Hematopoietic multipotent progenitor cell treated with erythropoietin and hydrocortisone succinate and interleukin-3 and kit ligand, for 6 days (in vitro differentiated cells): ENCODE measurements at places on chromosomes 16 and 17.
A peak's percentile ranks its signal among the peaks of the same experiment; 100 is the strongest.

GRCh38 chr17:18257982-18258355 lies 569 bp downstream of the FLII start:
- DNase-seq: peak; percentile 73

GRCh38 chr16:3564889-3565141 lies 12.4 kb downstream of the NLRC3 start:
- DNase-seq: no peak

GRCh38 chr16:14399378-14400284 lies 230.4 kb downstream of the PARN start:
- DNase-seq: no peak

DNA sequence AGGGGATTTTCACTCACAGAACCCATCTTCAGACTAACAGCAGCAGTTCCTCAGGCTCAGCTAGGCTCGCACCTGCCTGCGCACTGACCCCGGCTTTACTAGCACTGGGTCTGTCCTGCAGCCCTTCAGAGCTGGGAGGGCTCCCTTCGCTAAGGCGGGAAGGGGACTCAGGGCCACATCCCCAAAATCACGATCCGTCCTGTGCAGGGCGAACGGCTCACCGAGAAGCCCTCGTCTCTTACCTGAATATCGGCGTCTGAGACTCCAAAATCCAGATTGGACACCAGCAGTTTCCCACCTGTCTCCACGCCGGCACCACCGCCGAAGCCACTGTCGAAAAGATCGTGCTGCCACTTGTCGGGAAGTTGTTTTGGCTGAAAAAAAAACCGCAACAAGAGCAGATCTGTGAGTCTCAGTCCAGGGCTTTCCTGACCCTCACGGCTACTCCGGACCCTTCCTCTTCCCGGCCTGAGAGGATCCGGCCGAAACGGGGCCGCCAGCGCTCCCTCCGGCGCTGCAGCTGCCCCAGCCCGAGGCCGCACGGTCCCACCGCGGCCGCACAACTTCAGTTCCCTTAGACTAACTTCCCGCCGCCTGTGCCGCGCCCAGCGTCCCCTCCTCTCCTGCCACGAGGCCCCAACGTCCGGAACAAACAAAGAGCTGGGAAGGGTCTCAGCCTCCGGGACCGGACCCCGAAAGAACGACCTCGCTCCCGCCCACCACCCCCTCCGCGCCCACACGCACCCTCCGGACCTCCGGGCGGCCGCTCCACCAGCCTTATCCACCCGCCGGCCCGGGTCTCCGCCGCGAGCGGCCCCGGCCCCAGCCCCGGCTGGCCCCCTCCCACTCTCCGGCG lies 711 bp downstream of the ALYREF start:
- DNase-seq: peak; percentile 57

DNA sequence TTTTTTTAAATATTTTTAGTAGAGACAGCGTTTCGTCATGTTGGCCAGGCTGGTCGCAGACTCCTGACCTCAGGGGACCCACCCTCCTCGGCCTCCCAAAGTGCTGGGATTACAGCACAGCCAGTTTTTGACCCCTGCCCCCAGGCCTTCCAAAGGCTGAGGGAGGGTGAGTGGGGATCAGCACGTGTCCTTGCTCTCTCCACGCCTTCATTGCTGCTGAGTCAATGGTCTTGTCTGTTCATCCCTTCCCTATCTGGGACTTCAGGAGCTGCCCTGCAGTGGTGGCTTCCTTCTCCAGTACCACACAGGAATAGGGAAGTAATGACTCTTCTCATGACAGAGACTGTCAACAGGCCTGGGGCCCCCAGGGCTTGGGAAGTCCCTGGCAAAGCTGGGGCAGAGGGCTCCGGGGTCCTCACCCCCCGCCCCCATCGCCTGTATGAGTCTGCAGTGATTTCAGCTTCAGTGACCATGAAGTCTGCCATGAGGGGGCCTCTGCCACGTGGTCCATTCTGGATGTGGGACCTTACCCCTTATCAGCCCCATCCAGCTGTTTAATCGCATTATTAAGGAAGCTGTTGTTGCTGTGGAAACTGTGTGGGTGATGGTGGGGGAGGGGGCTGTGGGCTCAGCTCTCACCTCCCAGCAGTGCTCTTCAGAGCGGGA lies 6.1 kb downstream of the ABCC3 start:
- peak; percentile 84 for DNase-seq

- DNase-seq: no peak
These were observed 77.3 kb downstream of the USP22 start for GRCh38 chr17:20965492-20965891.

- DNase-seq: no peak
These were observed 33.5 kb upstream of the ENDOV start for GRCh38 chr17:80381416-80381923.

GRCh38 chr17:29020576-29020975 lies 14.7 kb upstream of the SEZ6 start:
- no peak for DNase-seq

DNA sequence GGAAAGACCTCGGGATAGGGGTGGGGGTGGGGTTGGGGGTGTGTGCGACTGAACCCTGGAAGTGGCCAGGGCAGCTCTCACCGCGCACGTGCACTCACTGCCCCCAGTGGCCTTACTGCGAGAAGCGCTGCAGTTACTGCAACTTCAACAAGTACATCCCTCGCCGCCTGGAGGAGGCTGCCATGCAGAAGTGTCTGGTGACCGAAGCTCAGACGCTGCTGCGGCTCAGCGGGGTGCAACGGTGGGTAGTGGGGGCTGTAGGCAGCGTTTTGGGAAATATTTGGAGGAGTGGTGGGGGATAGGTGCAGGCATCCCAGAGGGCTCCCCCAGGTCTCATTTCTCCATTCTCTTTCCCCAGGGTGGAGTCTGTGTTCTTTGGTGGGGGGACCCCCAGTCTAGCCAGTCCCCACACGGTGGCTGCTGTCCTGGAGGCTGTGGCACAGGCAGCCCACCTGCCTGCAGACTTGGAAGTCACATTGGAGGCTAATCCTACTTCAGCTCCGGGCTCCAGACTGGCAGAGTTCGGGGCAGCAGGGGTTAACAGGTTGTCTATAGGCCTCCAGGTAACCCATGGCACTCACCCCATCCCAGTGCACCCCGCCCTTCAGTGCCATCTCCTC lies 972 bp downstream of the RSAD1 start:
- DNase-seq: peak; percentile 93

DNA sequence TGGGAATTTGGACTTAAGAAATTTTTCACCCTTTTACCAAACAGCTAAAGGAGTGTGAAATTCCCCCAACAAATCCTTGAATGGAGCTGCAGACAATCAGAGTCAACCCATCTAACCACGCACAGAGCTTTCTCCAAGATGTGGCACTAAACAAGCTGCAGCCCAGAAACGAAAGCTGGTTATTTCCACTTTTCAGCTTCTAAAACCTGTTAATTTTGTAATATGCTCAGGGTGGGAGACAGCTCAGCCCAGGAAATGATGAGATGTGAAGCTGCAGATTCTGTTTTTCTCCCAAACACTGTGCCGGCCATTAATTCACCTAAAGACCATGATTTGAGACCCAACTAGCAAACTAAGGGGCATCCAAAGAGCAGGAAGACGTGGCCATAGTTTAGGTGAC lies 33.2 kb upstream of the ABR start:
- no peak for DNase-seq
